DMS 273 treated with DMSO at 0.1 percent for 48 hours (cell line): ENCODE measurements at places on chromosomes 16 and 17.
A peak's percentile ranks its signal among the peaks of the same experiment; 100 is the strongest.

- DNase-seq, result no peak
Observed at GRCh38 chr16:86492961-86493629, 17.2 kb upstream of the FOXF1 start.

- DNase-seq, result peak; percentile 57
Observed at GRCh38 chr16:11682655-11683096, 14.4 kb downstream of the SNN start.

DNA sequence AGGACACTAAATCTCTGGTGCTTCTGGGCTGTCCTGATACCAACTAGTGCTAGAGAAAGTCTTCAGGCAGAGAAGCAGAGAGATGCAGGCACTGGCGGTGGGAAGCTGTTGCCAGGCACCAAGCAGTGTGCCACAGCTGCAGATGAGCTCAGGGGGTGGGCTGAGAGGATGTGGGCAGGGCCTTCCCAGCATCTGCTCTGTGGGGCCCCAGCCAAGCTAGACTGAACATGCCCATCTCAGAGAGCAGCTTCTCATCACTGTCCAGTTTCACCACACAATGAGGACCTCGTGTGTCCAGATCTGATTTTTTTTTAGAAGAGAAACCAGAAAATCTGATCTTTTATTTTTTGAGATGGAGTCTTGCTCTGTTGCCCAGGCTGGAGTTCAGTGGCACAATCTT is 17.1 kb downstream of the PSKH1 start:
- peak; percentile 68 for DNase-seq

DNA sequence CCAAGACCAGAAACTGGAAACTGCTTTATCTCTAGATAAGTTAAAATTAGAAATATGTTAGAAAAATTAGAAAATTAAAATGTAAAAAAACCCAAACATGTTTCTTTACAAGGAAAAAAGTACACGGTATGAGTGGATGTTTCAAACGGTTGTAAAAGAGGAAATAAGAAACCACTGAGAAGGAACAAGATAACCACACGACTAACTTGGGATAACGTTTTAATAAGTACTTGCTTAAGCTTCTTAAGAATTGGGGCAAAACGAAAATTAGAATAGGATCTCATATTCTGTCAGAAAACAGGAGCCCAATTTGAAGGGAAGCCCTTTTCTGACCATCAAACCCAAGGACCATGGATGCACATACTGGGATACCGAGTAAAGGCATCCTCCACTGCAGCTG is 31.0 kb downstream of the MBTPS1 start:
- no peak for DNase-seq

DNA sequence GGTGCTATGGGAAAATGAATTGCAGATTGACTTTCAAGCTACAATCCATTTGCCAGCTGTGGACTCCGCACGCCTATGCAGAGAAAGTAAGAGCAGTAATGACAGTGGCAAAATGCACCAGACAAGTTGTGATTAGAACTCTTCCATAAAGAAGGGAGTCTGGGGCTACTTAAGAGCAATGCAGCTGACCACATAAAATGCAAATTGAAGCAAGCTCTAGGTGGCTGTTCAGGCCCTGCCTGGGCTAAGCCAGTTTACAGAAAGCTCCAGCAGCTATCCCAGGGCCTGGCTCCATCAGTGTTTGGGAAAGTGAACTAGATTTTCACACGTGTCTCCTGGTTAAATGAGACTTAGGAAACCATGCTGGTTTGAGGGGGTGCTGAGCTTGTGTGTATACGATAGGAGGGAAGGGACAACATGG is 2.2 kb upstream of the MAP2K6 start:
- DNase-seq, result no peak
